ENCODE measurements at places on chromosomes 3 and 15.

- DNase-seq = no peak
Measured at GRCh38 chr3:113685956-113686721, 10.3 kb downstream of the USF3 start.

DNA sequence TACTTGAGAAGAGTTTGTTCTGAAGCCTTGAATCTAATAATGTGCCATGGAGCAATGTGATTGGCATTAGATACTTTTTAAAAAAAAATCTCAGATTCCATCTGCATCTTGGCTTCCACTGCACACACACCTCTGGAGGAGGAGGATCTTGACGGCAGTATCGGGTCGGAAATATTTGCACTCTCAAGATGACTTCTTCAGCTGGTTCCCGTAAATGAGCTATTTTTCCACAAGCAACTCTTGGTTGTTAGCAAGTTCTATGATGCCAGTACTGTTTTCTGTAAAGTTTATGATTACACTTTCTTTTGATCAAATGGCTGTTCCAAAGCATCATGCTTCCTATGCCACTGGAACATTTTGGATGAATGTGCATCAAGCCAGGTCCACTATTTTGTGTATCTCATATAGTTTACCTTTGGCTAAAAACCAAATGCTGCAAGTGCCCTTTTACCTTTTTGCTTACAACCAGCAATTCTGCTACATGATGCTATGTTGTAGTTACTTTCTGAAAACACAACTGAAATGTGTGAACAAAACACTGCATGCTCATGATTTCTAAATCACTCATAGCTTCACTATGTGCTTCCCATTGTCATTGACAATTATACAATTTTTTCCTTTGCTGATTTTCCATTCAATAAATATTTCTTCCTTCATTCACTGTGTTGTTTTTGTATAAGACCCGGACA lies 43.8 kb downstream of the CCR3 start:
- no peak for DNase-seq

DNA sequence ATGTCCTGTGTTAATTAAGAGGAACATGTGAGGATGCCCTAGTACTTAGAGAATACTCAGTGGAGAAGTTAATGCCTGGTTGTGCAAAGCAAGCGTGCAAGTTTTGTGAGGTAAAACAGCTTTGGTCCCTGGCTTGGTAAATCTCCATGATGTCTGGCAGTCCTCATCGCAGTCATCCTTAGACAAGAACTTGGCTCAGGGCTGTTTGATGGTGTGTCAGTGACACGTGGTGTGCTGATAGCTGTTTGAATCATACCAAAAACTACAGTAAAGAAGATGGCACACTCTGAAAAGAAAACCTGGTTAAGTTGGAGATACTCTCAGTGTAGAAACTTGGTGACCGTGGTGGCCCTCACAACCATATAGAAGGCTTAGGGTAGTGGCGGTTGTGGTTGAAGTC lies 361.7 kb downstream of the FEZF2 start:
- no peak for DNase-seq

DNA sequence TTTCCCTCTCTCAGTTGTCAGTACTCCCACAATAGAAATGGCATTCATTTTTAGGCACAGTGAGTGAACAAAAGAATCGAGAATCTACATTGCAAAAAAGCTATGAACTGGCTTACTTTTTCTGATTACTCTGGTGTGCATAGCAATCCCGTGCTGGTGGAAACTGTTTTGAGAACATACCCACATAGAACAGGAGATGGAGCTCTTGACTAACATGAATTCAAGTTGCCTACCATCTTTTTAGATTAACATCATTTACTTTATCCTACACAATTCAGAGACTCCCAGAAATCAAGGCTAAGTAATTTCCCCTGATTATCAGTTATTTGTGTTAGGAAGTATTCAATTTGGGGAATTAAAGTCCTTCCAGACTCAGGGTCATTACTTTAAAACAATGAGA lies 326.6 kb downstream of the ARPP21 start:
- no peak for DNase-seq

DNA sequence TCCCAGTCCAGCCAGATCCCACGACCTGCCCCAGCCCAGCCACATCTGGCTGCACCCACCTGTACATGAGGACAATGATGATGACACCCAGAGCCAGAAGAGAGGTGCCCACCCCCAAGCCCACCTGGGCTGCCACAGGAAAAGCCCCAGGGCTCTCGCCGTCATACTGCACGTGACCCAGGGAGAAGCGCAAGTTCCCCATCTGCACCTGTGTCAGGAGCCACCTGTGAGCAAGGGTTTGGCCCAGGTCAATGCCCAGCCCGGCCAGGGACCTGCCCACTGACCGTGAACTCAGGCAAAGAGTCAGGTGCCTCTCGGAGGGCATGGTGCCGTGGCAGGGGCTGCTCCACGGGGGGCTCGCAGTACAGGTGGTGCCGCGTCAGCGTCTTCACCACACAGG lies 16.3 kb downstream of the PLXNB1 start:
- no peak for DNase-seq

DNA sequence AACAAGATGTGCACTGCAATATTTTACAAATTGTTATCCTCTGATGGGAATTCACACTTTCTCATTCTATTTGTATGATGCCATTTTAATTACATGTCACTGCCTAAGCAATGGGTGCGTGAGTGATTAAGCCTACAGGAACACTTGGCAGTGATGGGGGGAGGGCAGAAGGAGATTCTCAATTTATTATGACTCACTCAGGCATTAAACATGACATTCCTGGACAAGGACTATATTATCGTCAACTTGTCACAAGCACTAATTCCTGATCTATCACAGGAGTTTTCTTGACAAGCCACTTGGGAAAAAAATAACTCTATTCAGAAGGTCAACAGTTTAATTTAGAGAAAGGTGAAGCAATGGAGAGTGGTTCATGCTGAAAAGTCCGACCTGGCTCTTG lies 556.8 kb downstream of the NSUN3 start:
- DNase-seq = no peak

GRCh38 chr3:36394176-36394575 lies 13.9 kb downstream of the STAC start:
- no peak for DNase-seq

GRCh38 chr3:127574880-127575878 lies 15.4 kb downstream of the TPRA1 start:
- DNase-seq = peak; percentile 56

GRCh38 chr3:14761866-14762265 lies 56.9 kb upstream of the FGD5 start:
- no peak for DNase-seq

- DNase-seq = no peak
Measured at GRCh38 chr15:40255033-40255432, 16.2 kb downstream of the PAK6 start.

DNA sequence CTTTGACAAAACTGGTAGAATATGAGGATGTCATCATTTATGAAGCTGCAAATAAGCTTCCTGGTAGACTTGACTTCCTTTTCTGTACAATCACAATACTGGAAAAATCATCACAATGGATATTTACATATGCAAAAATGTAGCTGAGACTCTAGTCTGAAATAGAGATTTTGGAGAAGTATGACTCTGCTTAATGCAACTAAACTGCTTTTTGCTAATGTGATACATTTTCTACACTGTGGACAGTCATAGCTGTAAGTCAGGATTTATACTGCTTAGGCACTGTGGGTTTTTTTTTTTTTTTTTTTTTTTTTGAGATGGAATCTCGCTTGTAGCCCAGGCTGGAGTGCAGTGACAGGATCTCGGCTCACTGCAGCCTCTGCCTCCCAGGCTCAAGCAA lies 34.5 kb upstream of the ST3GAL6 start:
- no peak for DNase-seq

DNA sequence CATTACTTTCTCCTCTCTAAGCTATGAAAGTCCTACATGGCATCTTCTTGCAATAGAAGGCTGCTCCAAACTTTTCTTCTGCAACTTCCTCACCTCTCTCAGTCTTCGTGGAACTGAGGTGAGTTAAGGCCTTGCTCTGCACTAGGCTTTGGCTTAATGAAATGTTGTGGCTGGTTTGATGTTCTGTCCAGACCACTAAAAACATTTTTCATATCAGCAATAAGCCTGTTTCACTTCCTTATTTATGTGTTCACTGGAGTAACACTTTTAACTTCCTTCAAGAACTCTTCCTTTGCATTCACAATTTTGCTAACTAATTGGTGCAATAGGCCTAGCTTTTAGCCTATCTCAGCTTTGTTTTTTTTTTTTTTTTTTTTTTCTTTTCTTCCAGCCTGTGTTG lies 335.3 kb upstream of the NECTIN3 start:
- DNase-seq = no peak

DNA sequence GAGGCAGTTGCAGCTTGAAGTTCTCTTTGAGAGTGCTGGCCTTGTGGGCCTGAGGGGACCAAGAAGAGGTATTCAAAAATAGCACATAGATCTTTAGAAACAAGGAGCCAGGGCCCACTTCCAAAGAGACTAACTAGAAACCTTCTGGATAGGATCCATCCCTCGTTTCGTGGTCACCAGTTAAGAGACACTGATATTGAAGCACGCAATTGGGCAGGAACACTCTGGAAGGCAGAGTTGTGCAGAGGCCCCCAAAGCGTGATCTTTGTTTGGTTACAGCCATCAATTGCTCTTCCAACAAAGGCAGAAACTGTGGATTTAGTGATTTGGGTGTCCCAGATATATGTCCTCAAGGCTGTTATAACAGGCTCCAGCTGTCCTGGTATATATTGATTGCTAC lies 46.7 kb upstream of the ACAN start:
- no peak for DNase-seq

GRCh38 chr3:66602237-66602636 lies 101.4 kb upstream of the LRIG1 start:
- no peak for DNase-seq

DNA sequence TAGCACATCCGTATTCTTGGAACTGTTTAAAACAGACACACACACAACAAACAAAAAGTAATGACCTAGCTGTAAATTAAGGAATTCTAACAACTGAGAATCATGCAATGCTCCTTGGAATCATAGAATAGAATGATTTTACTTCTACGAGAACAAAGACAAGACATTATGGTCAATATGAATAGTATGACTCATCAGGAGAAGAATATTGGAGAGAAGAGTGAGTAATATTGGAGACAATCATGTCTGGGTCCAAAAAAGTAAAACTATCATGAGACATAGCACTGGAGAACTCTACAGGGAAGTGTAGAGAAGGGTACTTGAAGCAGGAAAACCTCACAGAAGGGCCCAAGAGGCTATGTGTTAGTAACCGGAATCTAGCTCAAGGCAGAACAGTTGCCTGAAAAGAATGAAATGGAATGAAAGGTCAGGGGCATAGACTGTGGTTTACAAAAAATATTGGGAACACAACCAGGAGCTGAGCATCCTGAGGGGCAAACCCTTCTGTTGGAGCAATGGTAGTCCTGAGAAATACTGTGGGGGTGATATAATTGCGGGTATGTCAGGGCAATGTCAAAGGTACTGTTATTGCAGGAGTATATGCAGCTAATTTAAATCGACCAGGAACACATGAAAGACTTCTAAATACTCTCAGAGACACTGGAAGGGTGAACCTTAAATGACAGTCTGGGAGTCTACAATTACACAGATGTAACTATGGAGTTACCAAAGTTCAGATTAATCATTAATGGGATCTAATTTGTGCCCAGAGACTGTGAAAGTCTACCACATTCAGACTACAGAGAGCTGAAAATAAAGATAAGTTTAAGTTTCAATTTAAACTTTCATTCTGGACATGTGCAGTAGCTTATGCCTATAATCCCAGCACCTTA lies 201.2 kb downstream of the BCHE start:
- DNase-seq = no peak

DNA sequence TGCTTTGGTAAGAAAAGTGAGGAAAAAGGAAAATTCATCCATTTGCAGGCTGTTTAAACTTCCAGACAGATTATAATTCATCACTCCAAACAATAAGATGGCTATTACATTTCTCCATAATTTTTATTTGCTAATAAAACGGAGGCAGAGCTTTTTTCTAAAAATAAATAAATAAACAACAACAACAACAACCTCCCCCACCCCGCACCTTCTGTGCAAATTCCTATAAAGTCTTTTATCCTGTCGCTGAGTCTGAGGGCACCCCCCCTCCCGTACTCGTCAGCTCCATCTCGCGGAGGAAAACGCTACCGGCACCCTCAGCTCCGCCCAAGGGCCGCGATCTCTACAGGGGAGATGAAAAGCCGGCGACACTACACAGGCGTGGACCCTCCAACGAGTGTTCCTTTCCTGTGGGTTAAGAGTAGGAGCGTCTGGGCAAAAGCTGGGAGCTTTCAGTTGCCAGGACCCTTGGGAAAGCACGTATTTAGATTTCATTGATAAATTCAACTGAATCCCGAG lies 1.0 kb upstream of the ATP1B3 start:
- peak; percentile 71 for DNase-seq

GRCh38 chr3:185887066-185887465 lies 50.7 kb downstream of the TRA2B start:
- DNase-seq = no peak

GRCh38 chr3:173009410-173009809 lies 131.6 kb downstream of the SPATA16 start:
- no peak for DNase-seq

GRCh38 chr15:69606144-69606543 lies 153.5 kb downstream of the RPLP1 start:
- no peak for DNase-seq

GRCh38 chr3:43248185-43248583 lies 38.2 kb upstream of the SNRK start:
- no peak for DNase-seq

DNA sequence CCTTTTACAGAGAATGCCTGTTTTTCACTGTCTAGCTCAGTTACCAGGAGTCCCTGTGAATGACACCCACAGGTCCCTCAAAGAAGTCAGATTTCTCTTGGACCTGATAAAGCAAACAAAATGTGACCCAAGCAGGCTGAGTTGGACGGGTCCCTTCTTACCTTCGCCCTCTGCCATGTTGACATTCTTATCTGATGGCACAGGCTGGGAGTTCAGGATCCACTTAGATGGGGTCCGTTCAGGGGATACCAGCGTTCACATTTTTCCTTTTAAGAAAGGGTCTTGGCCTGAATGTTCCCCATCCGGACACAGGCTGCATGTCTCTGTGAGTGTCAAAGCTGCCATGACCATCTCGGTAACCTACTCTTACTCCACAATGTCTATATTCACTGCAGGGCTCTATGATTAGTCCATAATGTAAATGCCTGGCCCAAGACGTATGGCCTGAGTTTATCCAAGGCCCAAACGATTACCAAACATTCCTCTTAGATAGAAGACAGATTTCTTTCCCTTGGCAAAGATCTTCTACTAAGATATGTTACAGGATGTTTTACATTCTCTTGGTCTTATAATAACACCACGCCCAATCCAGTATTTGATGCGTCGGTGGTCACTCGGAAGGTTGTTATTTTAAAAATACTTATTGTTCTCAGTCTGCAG lies 179.1 kb downstream of the THSD4 start:
- DNase-seq = no peak

DNA sequence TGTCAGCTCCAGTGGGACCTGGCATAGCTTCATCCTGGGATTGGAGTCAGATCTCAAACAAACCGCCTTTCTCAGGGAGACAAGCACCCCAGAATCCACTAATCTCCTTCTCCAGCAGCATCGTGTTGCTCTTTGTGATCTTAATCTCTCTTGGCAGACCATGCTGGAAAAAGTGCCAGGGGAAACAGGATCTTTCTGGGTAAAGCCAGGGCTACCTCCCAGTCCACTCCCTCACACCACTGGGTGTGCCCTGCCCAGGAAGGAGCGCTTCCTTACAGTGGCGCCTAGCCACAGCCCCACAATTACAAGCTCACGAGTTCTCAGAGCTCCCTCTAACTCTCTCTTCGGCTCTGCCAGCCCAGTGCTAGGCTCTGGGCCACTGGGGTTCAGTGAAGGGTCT lies 32.2 kb downstream of the RPLP1 start:
- no peak for DNase-seq
